Right lobe of liver (tissue), 6 donors: ENCODE measurements at places on chromosomes 16 and 17.

DNA sequence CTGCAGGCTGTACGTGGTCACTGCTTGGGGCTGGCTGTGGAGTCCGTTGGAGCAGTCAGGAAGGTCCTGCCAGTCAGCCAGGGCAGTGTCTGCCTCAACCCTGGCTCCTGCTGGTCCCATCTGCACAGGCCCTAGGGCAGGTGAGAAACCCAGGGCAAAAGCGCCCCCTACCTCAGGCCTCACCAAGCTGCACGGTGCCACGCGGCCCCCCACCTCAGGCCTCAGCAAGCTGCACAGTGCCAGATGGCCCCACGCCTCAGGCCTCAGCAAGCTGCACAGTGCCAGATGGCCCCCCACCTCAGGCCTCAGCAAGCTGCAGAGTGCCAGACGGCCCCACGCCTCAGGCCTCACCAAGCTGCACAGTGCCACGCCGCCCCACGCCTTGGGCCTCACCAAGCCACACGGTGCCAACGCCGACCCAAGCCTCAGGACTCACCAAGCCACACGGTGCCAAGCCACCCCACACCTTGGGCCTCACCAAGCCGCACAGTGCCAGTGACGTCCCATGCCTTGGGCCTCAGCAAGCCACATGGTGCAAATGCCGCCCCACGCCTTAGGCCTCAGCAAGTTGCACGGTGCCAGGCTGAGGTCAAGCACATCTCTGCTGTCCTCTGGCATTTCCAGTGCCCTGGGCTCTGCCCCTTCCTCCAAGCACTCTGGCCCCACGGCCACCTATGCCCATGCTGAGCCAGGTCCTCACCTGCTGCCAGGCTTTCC is 5.5 kb downstream of the TMEM204 start:
- DNase-seq: no peak

GRCh38 chr16:17318238-17318637 is 152.5 kb downstream of the XYLT1 start:
- DNase-seq: no peak

DNA sequence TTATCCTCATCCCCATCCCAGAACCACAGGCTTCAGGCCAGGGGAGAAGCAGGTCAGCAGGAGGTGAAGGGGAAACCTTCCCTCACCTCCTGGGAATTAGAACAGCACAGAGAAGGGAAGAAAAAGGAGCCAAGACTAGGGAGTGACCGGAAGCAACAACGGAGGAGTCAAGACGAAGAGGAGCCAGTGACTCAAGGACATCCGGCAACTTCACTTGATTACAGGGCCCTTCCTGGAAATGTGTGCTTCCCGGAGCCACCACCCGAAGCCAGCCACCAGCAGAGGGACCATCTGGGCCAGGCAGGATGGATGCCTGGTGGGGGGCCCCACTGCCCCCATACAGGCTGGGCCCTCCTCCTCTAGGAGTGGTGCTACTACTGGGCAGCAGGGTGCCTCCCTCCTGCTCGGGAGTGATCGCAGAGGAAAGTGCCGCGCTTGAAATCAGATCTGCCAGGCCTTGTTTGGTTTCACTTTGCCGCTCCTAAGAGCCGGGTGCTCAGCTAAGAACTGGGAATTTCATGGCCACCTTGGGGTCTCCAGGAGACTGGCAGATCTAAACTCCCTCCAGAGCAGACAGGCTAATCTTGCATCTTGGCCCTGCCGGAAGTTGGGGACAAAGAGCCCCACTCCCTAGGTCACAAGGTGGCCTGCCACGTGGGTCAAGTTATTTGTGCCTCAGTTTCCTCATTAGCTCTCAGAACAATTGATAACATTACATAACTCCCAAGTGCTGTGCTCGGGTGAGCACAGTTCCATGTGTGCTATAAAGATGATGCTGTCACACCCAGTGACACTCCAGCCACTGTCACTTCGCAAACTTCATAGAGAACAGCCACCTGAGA is 6.6 kb downstream of the CDC42EP4 start:
- peak; percentile 61 for DNase-seq

- no peak for DNase-seq
These were observed 817 bp downstream of the NDUFAF8 start for GRCh38 chr17:81239714-81240555.

DNA sequence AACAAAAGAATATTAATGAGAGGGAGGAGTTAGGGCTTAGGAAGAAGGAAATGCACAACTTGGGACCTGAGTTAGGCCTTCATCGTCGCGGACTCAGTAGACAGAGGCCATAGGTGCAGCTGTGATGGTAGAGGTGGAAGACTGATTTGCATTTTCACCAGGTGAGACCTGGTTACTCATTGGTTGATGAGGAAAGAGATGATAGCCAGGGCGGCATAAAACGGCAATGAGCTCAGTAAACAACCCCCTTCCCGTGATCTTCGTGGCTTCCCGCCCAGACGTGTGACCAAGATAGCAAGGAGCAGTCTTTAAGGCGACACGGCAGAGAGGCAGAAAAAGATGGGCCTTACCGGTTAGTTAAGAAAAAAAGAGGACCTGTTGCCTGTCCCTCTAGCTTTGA is at the start of gene TMC5:
TSS of gene TMC5 (plus strand) at position 244 of the 400 bp plus-strand sequence. CDS start 22,156 bp downstream, outside the sequence.
- DNase-seq: no peak

DNA sequence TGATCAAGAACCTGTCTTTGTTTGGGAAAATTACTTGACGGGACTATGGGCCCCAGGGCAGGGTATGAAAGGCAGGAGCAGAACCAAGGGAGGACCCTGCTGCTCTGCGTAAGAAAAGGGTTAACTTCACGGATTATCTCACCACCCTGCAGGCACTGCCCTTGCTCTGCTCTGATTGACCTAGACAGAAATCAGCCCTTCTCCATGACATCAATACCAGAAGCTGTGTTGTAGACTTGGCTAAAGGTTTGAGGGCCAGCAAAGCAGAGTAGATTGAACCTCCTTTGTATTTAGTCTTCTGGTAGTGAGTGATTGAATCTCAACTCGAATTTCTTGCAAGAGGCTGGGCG is 52.9 kb upstream of the ETV4 start:
- no peak for DNase-seq

DNA sequence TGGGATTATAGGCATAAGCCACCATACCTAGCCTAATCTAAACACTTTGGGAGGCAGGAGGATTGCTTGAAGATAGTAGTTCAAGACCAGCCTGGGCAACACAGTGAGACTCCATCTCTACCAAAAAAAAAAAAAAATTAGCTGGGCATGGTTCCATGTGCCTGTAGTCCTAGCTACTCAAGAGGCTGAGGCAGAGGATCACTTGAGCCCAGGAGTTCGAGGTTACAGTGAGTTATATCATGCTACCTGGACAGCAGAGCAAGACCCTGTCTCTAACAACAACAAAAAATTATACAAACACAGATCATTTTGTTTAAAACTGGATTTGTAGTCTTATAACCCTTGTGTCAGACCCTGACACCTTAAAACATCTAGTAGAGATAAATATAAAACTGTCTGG is 7.7 kb upstream of the C16orf54 start:
- no peak for DNase-seq

DNA sequence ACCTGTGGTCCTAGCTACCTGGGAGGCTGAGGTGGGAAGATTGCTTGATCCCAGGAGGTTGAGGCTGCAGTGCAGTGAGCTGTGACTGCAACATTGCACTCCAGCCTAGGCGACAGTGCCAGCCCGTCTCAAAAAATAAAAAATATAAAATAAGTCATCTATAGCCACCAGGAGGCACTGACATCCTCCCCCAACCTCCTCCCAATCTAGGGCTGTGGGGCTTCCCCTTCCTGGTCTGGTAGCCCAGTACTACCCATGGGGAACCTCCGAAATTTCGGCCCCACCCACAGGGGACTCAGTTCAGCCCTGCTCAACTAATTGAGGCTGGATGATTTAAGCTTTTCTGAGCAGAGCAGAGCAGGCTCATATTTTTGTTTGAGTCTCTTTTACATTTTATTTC is 3.2 kb downstream of the ZSCAN10 start:
- DNase-seq: no peak

DNA sequence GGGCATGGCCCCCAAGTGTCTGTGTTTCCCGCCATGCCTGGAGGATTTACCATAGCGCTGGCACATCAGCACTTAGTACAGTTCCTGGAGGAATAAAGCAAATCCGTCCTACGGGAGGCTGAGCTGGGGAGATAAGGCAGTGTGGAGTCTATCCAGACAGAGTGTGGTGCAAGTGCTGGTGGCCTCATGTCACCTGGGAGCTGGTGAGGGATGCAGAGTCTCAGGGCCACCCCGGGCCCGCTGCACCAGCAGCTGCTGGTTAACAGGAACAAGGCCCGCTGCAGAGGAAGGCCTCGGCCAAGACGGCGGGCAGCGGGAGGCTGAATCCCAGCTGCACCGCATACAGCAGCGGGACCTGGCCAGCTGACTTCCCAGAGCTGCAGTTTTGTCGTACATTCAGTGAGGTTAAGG is 57.3 kb upstream of the CDC42EP4 start:
- no peak for DNase-seq

GRCh38 chr17:55812323-55812722 is 61.5 kb downstream of the PCTP start:
- no peak for DNase-seq

DNA sequence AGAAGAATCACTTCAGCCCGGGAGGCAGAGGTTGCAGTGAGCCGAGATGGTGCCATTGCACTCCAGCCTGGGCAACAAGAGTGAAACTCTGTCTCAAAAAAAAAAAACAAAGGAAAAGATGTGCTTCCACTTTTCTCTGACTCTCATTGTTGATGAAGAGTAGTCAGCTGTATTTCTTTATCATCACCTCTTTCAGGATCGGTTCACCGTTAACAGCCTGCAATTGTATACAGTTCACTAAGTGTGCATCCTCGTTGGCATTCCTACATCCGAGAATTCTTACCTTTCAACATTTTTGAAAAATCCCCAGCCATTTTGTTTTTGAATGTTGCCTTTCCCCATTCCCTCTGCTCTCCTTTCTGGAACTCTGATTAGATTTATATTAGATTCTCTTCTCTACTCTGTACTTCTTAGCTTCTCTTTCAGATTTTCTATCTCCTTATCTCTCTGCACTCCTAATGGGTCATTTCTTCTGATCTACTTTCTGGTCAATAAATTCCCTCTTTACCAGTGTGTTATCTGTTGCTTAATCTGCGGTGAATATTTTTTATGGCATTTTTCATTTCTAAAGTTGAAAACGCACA is 26.9 kb upstream of the ZC3H18 start:
- DNase-seq: no peak

DNA sequence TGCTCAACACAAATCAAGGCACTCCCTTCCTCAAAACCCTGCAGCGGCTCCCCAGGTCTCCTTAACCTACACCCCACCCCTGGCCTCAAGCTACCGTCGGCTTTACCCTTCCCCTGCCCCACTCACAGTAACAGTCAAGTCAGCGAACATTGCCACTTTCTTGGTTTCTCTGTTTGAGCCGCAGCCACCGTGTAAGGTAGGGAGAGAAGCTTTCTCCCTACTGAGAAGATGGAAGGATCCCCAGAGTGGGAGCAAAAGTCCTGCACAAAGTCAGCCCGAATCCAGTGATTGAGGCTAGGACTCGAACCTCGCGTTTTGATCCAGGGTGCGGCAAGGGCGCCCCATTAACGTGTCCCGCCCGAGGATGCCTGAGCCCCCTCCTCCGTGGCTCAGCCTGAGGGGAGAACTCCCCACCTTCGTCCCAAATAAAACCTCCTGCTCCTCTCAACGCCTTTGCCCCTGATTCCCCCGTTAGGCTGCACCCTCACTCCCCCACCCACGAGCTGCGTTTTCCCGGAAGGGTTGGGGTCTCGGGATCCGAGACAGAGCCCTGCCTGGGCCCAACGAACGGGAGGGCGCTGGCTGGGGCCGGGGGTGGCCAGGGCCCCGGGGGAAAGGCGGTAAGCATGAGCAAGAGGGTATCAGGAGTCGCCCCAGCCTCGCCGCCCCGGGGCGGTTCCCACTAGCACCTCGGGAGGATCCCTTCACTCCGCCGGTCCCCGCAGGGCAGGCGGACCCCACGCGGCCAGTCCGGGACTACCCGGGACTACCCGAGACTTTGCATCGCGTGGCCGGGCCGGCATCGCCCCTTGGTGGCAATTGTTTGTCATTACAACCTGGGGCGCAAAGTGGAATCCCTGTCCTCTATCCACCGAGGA is 9.9 kb upstream of the NAGS start:
- DNase-seq: peak; percentile 71

GRCh38 chr17:44928136-44928535 is 12.8 kb upstream of the GFAP start:
- no peak for DNase-seq

DNA sequence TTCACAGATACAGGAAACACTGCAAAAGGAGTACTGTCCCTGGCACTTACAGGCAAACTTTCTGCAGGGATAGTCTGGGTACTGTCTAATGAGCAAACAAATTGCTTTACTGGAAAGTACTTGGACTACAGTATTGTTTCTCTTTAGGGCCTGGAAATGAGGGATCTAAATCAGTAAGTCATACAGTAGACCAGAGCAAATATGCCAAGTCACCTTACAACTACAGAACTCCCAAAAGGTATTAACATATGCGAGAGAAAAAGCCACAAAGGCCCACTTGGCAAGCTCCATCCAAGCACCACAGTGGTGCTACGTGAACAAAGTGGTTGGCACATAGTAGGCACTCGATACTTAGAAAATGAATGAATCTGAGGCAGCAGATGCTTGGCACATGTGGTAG is 87.8 kb downstream of the ZZEF1 start:
- no peak for DNase-seq

DNA sequence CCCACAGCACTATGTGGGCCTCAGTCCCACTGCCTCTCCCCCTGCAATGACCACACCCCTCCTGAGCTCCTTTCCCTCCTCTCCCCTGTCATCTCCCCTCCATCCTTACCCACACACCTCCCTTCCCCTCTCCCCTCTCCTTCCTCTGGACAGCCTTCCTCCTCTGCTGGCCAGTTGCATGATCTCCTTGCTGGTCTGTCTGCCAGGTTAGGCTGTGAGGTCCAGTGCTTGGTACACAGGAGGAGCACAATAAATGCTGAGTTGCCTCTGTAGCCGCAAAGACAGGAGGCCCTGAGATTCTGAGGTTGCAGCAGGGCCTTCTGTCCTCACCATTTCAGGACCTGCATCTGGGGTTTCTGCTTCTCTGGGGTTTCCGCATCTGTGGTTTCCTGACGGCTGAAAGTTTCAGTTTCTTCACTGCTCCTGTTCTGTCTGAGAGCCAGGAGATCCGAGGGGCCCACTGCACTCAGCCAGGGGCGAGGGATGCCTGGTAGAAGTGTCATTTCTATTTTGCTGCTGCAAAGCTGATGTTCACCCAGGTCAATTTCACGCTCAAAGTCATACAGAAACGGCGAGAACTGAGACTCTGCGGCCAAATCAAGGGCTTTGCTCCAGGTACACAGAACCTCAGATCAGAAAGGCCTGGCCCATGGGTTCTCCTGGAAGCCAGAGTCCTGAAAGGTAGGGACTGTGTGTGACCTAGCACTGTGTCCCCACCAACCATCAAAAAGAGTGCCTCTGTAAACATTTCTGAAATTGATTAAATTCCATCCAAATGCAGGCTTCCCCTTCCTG is 4.6 kb upstream of the SLC12A3 start:
- DNase-seq: no peak

- DNase-seq: no peak
These were observed 32.0 kb downstream of the SLC6A4 start for GRCh38 chr17:30203471-30203981.
